ENCODE measurements at places on chromosomes 12 and 14.

- DNase-seq: no peak
Measured at GRCh38 chr12:11204173-11204572, 17.4 kb upstream of the TAS2R42 start.

DNA sequence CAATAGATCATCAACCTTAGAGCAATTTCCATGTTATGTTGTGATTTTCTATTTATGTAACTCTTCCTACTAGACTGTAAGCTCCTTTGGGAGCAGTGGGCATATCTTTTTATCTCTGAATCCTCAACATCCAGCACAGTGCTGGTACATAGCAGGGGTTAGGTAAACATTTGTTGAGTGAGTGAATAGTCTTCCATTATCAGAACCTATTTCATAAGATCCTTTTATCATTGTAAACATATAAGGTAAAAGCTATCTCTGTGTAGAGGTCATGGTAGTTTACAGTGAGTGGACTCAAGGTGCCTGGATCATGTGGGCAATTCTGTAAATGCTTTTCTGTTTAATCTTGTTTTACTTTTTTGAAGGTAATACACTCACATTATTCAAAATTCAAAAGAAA is 15.1 kb downstream of the FKBP11 start:
- no peak for DNase-seq

GRCh38 chr12:66090157-66090556 is 40.4 kb downstream of the LLPH start:
- no peak for DNase-seq

DNA sequence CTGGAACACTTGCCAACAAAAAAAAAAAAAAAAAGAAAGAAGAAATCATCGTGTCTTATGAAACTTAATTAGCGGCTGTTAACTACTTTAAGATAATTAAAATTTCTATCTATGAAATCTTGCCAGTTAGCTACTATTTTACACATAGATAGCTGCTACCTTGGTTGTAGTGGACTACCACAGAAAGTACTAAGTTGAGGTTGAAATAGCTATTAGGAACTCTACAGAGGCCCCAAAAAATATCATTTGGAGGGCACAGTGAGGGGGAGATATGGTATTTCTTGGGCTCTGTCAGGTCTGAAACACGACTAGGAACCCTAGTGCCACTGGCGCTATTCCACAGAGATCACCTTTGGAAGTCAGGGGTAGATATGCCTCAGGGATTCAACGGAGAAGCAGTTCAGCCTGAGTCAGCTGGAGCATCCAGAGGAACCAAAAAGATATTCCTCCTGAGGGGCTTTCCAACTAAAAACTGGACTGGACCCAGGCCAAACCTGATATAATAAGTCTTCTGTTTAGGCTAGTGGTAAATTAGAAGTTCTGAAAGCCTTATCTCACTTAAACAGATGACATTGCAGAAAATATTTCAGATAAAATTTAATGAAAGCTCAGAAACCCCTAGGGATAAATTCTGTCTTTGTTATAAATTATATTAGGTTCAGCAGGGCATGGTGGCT is 126.1 kb downstream of the EPS8 start:
- DNase-seq: no peak

DNA sequence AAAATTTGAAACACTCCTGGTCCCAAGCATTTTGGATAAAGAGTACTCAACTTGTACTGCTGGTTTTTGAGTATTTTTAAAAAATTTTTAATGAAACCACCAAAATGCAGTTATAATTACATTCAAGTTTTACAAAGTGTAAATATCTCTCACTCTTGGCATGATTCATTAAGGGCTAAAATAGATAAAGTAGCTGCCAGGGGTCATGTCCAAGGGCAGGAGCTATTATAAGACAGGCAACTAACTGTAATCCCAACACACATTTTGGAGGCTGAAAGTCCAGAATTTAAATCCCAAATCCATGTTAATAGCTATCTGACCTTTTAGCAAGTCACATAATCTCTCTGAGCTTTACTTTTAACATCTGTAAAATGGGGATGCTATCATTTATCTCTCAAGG is 207.6 kb downstream of the MED13L start:
- DNase-seq: no peak

DNA sequence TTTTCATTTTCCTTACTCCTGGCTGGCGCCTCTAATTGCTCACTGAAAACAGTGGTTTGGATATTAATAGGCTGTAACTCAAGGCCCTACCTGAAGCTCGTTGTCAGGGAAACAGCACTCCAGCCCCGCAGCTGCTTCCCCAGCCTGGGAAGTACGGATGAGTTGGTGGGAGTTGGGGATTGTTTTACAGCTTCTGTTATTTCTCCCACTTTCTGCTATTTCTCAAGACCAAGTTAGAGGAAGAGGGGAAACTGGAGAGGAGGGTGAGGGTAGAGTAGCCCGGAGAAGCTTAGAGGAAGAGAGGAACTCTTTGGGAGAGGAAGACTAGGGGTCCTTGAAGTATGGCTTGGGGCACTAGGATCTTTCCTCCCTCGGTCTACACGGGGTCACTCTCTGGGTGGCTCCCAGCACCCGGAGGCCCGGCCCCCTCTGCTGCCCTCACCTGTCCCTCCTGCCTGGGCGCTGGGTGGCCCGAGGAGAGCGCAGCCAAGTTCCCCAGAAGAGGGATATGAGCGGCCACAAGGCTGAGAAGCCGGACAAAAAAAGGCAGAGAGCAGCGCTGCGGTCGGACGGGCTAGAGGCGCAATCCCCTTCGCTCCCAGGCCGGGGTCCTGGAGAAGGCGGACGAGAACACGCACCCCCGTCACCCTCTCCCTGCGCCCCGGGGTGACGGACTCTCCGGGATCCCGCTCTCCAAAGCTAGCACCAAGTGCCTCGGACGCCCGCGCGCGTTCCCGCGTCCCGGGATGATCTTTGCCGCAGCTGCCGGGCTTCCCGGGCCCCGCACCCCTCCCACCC is 671 bp downstream of the SPTB start:
- no peak for DNase-seq

- DNase-seq: no peak
Measured at GRCh38 chr14:34957771-34958286, 25.0 kb upstream of the SRP54 start.

GRCh38 chr12:113065126-113066007 is 8.8 kb downstream of the DTX1 start:
- DNase-seq: no peak

DNA sequence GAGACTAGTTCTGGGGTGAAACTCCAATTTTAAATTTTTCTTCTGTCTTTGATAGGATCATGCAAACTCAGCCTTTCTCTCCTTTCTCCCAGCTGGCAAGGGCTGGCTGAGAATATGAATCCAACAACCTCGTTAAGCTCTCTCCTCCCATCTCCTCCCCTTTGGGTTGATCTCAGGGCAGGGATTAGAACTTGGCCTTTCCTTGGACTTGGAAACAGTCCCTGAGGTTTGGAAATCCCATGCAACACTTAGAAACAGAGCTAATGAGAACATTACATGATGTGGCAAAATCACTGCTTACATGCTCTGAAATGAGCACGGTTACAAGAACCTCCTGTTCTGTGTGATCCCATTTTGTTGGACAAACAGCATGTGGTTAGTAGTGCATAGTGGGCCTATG is 31.6 kb downstream of the ACACB start:
- no peak for DNase-seq

- DNase-seq: no peak
Measured at GRCh38 chr12:119011231-119011630, 29.9 kb downstream of the SRRM4 start.

- no peak for DNase-seq
Measured at GRCh38 chr14:89574420-89574819, 157.4 kb upstream of the FOXN3 start.

- no peak for DNase-seq
Measured at GRCh38 chr12:120936197-120936596, 32.0 kb upstream of the SPPL3 start.

- DNase-seq: no peak
Measured at GRCh38 chr14:23621204-23621931, 14.8 kb upstream of the DHRS2 start.

- DNase-seq: no peak
Measured at GRCh38 chr12:18139989-18140596, 50.1 kb upstream of the RERGL start.

DNA sequence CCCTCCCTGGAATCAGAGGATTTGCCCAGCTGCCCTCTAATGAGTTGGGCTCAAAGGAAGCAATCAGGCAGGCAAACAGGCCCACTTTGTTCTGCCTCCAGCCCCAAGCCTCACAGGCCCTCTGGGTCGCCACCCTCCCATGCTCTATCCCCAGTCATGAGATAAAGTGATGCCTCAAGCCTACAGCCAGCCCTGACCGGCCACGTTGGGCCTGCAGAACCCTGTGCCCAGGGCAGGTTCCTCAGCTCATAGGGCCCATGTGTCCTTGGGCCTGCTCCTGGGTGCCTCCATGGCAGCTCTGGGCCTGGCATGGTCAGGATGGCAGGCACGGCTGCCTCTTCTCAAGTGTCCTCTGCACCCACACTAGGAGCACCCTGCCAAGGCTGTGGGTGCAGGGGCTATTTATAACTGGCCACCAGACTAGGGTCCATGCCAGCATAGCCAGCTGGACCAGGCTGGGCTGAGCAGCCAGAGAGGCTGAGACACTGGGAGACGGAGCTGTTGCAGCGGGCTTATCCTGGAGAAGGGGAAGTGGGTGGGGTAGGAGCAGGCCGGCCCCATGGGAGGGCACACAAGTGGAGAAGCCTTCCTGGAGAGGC is 20.2 kb downstream of the HDAC7 start:
- DNase-seq: peak; percentile 48

- DNase-seq: no peak
Measured at GRCh38 chr12:27951898-27952297, 20.6 kb downstream of the PTHLH start.

DNA sequence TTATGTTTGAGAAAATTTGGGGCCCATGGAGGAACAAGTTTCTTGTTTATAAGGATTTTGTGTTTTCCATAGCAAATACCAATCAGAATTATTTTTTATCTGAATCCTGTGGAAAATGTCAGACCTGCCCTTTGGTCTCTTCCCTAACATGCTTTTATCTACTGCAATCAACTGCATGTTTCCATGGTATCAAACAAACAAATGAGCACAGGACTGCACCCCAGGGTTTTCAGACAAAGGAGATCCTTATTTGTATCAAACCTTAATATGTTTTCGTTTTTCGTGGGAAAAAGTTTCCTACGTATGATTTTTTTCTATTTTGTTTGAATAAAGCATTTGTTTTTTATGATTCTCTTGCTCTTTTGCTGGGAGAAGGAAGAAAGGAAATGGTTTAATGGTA is 91.1 kb downstream of the GPR135 start:
- DNase-seq: no peak

DNA sequence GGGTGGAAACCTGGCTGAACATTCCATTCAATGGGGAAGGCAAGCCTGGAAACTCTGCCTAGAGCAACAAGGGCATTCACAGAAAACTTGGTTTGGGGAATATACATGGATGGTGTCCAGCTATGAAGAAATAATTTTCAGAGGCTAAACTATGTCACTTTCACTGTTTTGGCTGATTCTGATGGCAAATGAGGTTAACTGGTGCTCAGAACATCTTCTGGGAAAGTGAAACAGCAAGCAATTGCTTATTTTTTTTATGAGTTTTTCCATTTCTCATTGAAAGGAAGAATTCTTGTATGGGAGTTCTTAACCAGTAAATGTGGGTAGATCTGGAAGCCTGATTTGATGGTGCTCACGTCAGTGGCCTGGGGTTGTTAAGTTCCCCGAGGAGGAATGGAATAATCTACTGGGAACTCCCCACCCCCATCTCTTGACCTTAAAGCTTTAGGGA is 132.8 kb upstream of the BTG1 start:
- no peak for DNase-seq

GRCh38 chr12:54949073-54949711 is 35.4 kb downstream of the TESPA1 start:
- no peak for DNase-seq

GRCh38 chr12:70190262-70191010 is 52.8 kb upstream of the CNOT2 start:
- no peak for DNase-seq

DNA sequence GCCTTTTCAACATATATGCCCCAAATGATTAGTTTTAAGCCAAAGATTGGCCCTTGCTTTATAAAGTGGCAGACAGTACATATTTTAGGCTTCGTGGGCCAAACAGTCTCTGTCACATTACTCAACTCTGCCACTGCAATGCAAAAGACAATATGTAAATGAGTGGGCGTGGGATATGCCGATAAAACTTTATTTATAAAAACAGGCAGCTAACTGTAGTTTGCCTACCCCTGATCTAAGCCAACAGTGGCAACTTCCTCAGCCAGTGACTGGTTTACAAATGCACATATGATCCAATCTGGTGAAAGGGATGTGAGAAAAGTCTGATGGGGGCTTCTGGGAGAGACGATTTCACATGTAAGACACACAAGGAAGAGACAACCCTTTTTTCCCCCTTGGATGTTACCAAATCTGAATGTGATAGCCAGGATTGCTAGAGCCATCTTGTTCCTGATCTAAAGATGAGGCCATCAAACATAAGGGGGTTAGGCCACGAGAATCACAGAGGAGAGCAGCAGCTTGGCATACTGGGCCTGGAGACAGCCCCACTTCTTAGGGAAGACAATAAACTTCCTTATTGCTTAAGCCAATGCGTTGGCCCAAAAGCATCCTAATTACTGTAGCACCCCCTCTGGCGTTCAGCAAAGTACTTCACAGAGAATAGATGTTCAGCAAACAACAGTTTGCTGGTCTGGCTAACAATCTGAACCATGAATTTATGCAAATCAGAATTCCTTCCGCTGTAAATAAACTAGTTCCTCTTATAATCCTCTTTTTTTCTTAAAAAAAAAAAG is 75.2 kb upstream of the TMCC3 start:
- no peak for DNase-seq

DNA sequence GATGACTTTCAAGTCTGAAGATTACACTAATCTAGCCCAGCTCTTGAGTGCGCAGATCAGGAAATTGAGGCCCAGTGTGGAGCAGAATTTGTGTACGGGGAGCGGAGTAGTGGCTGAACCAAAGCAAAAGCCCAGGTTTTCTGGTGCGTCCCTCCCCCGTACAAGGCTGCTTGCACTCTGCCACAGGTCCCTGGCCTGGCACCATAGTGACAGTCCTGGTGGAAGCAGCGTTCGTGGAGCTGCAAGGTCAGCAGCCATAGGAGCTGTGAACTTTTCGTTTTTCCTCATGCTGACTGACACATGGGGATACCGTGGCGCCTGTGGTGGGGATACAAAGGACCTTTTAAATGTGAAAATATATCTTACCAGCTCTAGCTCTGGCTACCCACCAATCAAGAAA is 1.7 kb downstream of the EVL start:
- no peak for DNase-seq

Measured in substantia nigra (tissue), 51 donors.